ENCODE measurements at places on chromosomes 2 and 18. TPM values are rescaled to one million over a fixed set of nuclear protein-coding genes. Genes with fewer than 3 reads are reported as not detected.
A peak's percentile ranks its signal among the peaks of the same experiment; 100 is the strongest.

The CAPN14 gene
- 0.80 TPM for total RNA-seq

The C2orf15 gene
- total RNA-seq = 4.5 TPM

The NFU1 gene
- total RNA-seq = 42.0 TPM

The MATN3 gene
- total RNA-seq = 2.9 TPM

The TMEM169 gene
- total RNA-seq = 0.80 TPM

The RAX gene
- total RNA-seq = 0.40 TPM

The CNDP1 gene
- not detected for total RNA-seq

The ALPG gene
- 0.34 TPM for total RNA-seq

GRCh38 chr2:176689711-176690110 is 420.5 kb downstream of the MTX2 start:
- no peak overlapping the region for H3K4me3 ChIP-seq
- H3K27me3 ChIP-seq = no peaks in the 10 kb centered on the region
- H3K4me1 ChIP-seq = no peaks in the 10 kb centered on the region
- no peaks in the 10 kb centered on the region for H3K36me3 ChIP-seq
- DNase-seq = no peak
- H3K27ac ChIP-seq = no peak overlapping the region

GRCh38 chr2:112768432-112768831 is 4.0 kb upstream of the CKAP2L start:
- H3K4me1 ChIP-seq = no peaks in the 10 kb centered on the region
- no peaks in the 10 kb centered on the region for H3K36me3 ChIP-seq
- no peaks in the 10 kb centered on the region for H3K27me3 ChIP-seq
- H3K27ac ChIP-seq = no peak overlapping the region

DNA sequence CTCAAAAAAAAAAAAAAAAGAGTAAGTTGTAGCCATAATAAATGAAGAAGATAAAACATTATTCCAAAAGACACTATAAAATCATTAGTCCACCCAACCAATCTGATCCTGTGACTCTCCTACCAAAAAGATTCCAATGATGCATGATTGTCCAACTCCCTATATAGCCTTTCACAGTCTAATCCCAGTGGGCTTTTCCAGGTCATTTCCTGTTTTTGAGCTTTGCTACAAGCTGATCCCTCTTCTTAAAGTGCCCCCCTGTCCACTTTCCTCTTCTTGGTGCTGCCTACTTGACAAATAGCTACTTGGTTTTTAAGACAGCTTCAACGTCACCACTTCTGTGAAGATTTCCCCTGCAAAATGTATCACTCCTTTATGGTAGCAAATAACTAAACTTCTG is 88.4 kb downstream of the SEMA4F start:
- H3K4me1 ChIP-seq = no peaks in the 10 kb centered on the region
- no peak for DNase-seq
- no peaks in the 10 kb centered on the region for H3K36me3 ChIP-seq
- H3K27ac ChIP-seq = no peak overlapping the region
- H3K27me3 ChIP-seq = no peaks in the 10 kb centered on the region

DNA sequence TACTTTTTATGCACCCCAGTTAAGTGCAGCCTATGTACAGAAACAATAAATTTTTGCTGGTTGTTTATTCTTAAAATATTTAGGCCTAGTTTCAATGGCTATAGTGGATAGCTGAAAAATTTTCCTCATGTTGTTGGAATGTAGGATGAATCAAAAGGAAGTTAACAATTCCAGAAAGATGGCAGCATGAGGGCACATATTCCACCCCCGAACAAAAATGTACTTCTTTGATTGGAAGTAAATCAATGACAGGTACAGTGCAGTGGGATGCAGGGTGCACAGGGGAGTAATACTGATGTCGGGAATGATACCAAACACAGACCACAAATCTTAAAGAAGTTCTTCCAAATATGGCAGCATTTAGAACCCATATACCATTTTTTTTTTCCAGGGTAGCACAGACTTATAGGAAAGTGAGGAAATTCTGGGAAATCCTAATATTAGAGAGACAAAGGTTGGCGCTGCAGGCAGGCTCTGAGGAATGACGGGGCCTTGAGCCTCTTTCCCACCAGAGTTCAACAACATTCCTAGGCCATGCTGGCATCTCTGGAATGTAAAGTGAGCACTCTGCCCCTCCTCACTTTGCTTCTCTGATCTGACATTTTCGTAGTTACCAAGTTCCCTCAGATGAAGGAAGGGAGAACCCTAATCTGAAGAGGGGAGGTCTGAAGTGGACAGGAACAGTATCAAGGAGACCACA is 36.6 kb upstream of the IKZF2 start:
- DNase-seq = no peak
- no peaks in the 10 kb centered on the region for H3K27me3 ChIP-seq
- no peaks in the 10 kb centered on the region for H3K36me3 ChIP-seq
- H3K4me1 ChIP-seq = no peaks in the 10 kb centered on the region
- no peak overlapping the region for H3K4me3 ChIP-seq

DNA sequence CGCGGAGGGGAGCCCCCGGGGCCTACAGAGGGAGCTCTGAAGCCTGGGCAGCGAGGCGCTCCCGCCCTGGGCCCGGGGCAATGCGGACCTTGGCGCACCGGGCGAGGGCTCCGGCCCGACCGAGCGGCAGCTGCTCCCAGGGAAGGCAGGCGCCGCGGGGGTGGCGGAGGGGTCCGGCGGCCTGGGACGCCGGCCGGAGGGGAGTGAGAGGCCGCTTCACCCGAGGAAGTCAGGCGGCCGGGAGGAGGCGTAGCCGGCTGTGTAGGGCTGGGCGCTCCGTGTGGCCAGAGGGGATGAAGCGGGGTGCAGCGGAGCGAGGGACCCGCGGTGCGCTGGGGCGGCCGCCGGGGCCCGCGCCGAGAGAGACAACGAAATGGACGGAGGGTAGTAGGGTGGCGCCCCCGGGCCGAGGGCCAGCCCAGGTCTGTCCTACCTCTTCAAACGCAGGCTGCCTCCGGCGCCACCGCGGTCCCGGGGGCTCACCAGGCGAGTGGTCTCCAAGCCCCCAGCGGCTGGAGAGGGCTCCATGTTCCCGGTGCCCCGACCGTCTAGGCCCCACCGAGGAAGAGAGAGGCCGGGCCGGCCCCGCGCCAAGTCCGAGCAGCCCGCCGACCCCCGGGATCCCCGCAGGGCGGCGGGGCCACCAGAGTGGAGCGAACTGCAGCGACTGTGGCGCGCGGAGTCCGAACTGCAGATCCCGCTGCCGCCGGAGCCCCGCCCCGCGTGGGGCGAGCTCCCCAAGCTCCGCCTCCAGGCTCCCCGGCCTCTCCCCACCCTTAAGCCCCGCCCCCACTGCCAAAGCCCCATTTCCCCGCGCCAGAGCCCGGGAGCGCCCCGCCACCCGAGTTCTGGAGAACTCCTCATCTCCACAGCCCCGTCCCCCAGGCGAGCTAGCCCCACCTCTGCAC is at the start of gene SLC30A3:
TSS of gene SLC30A3 (minus strand) at position 669 of the 908 bp plus-strand sequence. CDS start at position 528, 141 bp downstream.
- peaks cover 10% of the 10 kb centered on the region for H3K27me3 ChIP-seq
- peak; percentile 42 for DNase-seq
- no peaks in the 10 kb centered on the region for H3K36me3 ChIP-seq
- no peak within 1 kb of the TSS for H3K27ac ChIP-seq

GRCh38 chr2:195106681-195107380 is 550.2 kb upstream of the SLC39A10 start:
- DNase-seq = no peak
- no peak overlapping the region for H3K27ac ChIP-seq
- H3K4me1 ChIP-seq = no peaks in the 10 kb centered on the region
- H3K27me3 ChIP-seq = no peaks in the 10 kb centered on the region
- no peak overlapping the region for H3K4me3 ChIP-seq

- peak; percentile 52 for DNase-seq
- no peak overlapping the region for H3K27ac ChIP-seq
- H3K27me3 ChIP-seq = no peaks in the 10 kb centered on the region
- H3K4me1 ChIP-seq = no peaks in the 10 kb centered on the region
Measured at GRCh38 chr2:68715353-68716041, 19.1 kb upstream of the ARHGAP25 start.

GRCh38 chr2:189683348-189683747 is 8.9 kb downstream of the ANKAR start:
- no peaks in the 10 kb centered on the region for H3K27me3 ChIP-seq
- H3K4me1 ChIP-seq = no peaks in the 10 kb centered on the region
- H3K27ac ChIP-seq = no peak overlapping the region
- no peaks in the 10 kb centered on the region for H3K36me3 ChIP-seq

DNA sequence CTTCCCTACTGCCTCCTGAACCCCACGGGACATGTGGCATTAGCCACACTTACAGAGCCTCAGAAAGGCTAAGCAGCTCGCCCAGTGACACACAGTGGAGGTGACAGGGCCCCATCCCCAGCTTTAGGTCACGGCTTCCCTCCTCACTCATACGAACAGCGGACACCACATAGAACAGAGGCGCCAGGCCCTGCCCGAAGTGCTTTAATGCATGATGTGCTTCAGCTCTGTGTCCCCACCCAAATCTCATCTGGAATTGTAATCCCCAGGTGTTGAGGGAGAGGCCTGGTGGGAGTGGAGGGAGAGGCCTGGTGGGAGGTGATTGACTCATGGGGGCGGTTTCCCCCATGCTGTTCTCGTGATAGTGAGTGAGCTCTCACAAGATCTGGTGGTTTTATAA is 135.3 kb downstream of the PTGR3 start:
- DNase-seq = no peak
- no peak overlapping the region for H3K27ac ChIP-seq
- no peaks in the 10 kb centered on the region for H3K27me3 ChIP-seq
- H3K36me3 ChIP-seq = no peaks in the 10 kb centered on the region
- H3K4me3 ChIP-seq = no peak overlapping the region

DNA sequence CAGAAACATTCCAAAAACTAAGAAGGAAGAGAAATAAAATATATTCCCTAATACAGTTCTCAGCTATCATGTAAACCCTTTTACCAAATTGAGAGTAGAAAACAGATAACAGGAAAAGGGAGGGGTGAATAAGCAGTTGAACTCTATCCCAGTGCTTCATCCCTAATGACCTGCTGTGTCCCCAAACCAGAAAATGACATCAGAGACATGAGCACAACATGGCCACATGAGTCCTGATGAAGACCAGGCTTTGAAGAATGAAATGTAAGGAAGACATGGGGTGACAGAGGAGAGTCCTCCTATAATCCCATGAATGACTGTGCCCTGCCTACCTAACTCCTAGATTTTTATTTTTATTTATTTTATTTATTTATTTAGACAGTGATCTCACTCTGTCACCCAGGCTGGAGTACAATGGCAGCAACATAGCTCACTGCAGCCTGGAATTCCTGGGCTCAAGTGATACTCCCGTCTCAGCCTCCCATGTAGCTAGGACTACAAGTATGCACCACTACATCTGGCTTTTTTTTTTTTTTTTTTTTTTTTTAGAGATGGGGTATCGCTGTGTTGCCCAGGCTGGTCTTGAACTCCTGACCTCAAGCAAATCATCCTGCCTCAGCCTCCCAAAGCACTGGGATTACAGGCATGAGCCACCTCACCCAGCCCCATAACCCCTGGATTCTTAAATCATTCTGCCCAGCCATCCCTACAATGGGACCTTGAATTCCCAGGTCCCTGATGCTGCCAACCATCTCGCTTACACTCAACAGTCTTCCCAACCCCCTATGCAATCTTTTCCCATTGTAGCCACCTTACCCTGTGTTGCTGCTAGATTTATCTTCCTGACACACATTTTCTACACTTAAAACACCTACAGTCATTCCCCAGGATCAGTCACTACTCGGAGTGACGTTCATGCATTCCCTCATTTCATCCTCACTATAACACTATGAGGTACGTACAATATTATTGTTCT is 64.5 kb downstream of the ANKRD44 start:
- no peaks in the 10 kb centered on the region for H3K27me3 ChIP-seq
- H3K4me1 ChIP-seq = no peaks in the 10 kb centered on the region
- no peak overlapping the region for H3K27ac ChIP-seq
- no peaks in the 10 kb centered on the region for H3K36me3 ChIP-seq
- DNase-seq = no peak

- H3K4me3 ChIP-seq = no peak overlapping the region
- no peaks in the 10 kb centered on the region for H3K36me3 ChIP-seq
- H3K27me3 ChIP-seq = no peaks in the 10 kb centered on the region
- no peak for DNase-seq
Measured at GRCh38 chr18:24982831-24983230, 369.1 kb downstream of the ZNF521 start.

DNA sequence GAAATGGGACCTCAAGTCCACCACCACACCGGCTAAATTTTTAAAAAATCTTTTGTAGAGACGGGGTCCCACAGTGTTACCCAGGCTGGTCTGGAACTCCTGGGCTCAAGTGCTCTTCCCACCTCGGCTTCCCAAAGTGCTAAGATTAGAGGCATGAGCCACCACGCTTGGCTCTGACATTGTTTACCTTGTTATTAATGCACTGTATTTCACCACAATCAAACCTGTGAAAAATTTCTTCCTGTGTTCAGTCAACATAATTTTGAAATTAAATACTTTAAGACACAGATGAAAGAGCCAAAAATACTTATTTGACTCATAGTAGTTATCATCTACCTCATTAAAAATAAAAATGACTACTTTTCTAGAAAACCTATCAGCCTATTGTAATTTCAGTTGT is 16.0 kb upstream of the FAM124B start:
- no peak for DNase-seq
- H3K36me3 ChIP-seq = no peaks in the 10 kb centered on the region

- DNase-seq = no peak
- peak overlapping the region; percentile 96 for H3K27ac ChIP-seq
- peaks cover 3% of the 10 kb centered on the region for H3K4me1 ChIP-seq
- H3K36me3 ChIP-seq = no peaks in the 10 kb centered on the region
- no peaks in the 10 kb centered on the region for H3K27me3 ChIP-seq
Measured at GRCh38 chr2:232549655-232550353, 553 bp downstream of the TIGD1 start.

- H3K4me1 ChIP-seq = peaks cover 11% of the 10 kb centered on the region
- H3K27ac ChIP-seq = peak overlapping the region; percentile 6
- no peak overlapping the region for H3K4me3 ChIP-seq
- no peaks in the 10 kb centered on the region for H3K27me3 ChIP-seq
Measured at GRCh38 chr2:200665626-200666453, 80.0 kb downstream of the AOX1 start.

GRCh38 chr2:61962095-61962984 is 56.9 kb downstream of the COMMD1 start:
- H3K4me3 ChIP-seq = no peak overlapping the region
- no peaks in the 10 kb centered on the region for H3K27me3 ChIP-seq
- H3K36me3 ChIP-seq = no peaks in the 10 kb centered on the region
- peaks cover 5% of the 10 kb centered on the region for H3K4me1 ChIP-seq

GRCh38 chr2:220687231-220687843 is 884.8 kb downstream of the EPHA4 start:
- no peak overlapping the region for H3K27ac ChIP-seq
- no peaks in the 10 kb centered on the region for H3K27me3 ChIP-seq
- H3K4me3 ChIP-seq = no peak overlapping the region
- DNase-seq = peak; percentile 61

GRCh38 chr2:44680424-44680971 is 261.0 kb upstream of the SIX3 start:
- no peak overlapping the region for H3K4me3 ChIP-seq
- H3K36me3 ChIP-seq = no peaks in the 10 kb centered on the region
- H3K27ac ChIP-seq = no peak overlapping the region
- no peaks in the 10 kb centered on the region for H3K4me1 ChIP-seq
- H3K27me3 ChIP-seq = no peaks in the 10 kb centered on the region
- DNase-seq = no peak

GRCh38 chr2:149000158-149000938 is 38.2 kb upstream of the LYPD6B start:
- no peak overlapping the region for H3K27ac ChIP-seq
- H3K36me3 ChIP-seq = no peaks in the 10 kb centered on the region
- H3K27me3 ChIP-seq = no peaks in the 10 kb centered on the region
- no peak overlapping the region for H3K4me3 ChIP-seq
- DNase-seq = no peak
